MCF 10A (cell line): ENCODE measurements at places on chromosomes 13 and 19.

GRCh38 chr13:49308097-49308875 is 60.6 kb downstream of the CDADC1 start:
- no peak for DNase-seq

- peak; percentile 61 for DNase-seq
Observed at GRCh38 chr13:67549331-67549730, 319.2 kb upstream of the PCDH9 start.

GRCh38 chr13:35882722-35883497 is 248.3 kb downstream of the DCLK1 start:
- peak; percentile 6 for DNase-seq

DNA sequence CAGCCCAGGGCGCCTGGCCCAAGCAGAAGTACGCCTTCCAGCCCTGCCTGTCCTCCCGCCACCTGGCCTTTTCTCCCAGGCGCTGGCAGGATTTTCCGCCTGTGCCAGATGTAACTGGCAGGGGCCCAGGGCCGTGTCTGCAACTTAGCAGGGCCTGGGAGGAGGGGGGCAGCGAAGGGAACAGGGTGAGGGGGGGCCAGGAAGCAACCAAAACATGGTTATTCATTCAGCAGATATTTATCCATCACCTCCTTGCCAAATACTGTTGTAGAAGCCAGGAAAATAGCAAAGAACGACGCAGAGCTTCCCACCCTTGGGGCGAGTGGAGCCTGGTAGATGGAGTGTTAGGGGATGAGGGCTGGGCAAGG is 5.6 kb downstream of the TLE6 start:
- DNase-seq = peak; percentile 90

DNA sequence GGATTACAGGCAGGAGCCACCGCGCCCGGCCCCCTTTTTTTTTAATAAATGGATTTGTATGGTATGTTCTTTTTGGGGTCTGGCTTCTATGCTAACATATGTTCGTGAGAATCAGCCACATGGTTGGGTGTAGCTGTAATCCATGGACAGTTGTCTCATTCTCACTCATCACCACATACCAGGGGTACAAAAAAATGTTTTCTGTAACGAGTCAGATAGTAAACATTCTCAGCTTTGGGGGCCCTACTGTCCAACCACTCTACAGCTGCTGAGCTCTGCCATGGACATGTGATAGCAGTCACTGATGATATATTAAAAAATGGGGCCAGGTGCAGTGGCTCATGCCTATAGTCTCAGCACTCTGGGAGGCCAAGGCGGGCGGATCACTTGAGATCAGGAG is 5.1 kb upstream of the RETN start:
- DNase-seq = no peak

- peak; percentile 80 for DNase-seq
Observed at GRCh38 chr19:2648528-2648937, 54.0 kb downstream of the GNG7 start.

- no peak for DNase-seq
Observed at GRCh38 chr13:90999401-90999800, 348.1 kb upstream of the MIR17HG start.

- no peak for DNase-seq
Observed at GRCh38 chr19:38615007-38615581, 2.7 kb downstream of the MAP4K1 start.

DNA sequence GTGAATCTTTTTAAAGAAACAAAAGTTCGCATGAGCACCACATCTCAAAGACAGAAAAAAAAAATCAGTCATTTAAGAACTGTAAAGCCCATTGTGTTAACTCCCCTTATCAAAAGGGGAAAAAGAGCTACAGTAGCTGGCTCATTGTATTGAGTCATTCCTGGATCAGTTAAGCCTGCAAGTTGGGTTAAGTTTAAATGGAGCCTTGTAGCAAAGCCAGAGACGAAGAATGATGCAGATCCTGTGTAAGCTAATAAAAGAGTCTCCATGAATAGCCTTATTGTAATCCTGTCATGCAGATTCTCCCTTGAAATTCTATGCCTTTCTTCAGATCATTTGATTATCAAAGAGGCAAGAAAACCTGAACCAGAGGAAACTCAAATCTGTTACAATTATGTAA is 83.8 kb downstream of the CRYL1 start:
- no peak for DNase-seq

- DNase-seq = peak; percentile 52
Observed at GRCh38 chr13:105804561-105805190, 730.8 kb downstream of the EFNB2 start.

DNA sequence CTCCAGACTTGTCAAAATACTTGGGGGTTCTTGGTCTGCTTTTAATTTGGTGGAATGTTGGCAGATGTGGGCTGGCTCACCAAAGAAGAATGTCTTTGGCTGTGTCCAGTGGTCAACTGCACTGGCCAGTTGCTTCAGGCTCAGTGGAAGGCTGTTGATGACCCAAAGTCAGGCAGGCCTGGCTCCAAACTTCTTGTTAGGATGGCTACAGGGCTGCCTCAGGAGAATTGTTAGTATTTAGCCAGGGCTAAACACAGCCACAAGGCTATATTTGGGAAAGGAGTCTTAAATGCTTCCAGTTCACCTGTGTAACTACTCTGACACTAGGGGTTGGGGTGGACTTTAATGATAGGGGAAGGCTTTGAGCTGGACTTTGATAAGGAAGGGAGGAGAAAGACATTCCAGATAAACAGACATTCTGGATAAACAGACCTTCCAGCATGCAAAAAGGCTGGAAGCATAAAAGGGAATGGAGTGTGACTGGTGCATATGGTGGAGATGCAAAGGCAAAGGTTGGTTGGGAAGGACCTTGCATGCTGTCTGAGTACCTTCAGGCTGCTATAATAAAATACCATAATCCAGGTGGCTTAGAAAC is 116.8 kb downstream of the FOXO1 start:
- DNase-seq = no peak

DNA sequence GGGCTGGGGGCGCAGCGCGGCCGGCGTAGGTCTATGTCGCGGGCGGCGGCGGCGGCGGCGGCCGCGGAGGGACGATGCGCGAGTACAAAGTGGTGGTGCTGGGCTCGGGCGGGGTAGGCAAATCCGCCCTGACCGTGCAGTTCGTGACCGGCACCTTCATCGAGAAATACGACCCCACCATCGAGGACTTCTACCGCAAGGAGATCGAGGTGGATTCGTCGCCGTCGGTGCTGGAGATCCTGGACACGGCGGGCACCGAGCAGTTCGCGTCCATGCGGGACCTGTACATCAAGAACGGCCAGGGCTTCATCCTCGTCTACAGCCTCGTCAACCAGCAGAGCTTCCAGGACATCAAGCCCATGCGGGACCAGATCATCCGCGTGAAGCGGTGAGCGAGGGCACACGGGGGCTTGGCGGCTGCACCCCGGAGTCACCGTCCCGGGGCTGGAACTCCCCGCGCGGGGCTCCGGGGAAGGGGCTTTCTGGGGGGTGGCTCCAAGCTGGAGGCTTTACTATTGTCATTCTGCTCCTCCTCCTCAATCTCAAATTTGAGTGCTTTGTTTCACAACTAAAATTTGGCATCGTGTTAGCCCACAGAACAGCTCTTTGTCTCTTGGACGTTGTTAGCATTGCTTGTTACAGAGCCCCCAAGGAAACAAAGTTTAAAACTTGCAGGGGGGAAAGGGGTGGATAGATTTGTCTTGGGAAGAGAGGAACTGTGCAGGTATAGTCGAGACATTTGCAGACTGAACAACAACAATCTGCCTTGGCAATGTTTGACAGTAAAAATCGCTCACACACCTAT is 630 bp downstream of the RAP2A start:
- DNase-seq = peak; percentile 56

DNA sequence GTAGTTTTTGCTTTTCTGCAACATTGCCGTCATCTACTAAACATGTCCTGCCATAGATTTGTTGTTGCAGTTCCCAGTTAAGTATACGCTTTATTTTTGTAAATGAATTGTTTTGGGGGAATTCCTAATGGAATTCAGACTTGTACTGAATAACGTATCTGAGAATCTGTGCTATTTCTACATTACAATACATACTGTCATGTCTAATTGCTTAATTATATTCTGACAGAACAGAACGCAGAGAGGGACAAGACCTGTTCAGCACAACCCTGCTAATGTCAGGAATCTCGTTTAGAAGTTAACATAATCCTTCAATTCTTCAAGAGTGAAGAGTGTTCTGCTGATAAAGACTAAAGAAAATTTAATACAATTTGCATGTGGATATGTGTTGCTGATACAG is 861.1 kb upstream of the KLHL1 start:
- no peak for DNase-seq

DNA sequence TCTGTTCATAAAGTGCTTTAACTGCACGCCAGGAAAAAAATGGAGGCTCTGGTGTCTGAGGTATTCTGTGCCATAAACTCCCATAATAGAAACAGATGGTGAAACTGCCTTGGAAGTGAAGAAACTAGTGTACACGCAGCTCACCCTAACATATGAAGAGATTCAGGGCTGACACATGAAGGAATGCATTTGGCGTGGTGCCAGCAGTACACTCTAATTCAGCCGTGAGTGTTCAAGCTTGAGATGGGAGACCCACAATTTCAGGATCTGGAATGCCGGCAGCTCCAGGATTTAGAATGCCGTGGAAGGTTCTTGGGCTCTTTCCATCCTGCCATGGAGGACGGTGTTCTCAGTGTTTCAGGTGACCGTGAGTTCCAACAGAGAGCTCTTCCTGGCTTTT is 478.4 kb downstream of the TSHZ3 start:
- DNase-seq = no peak

- DNase-seq = no peak
Observed at GRCh38 chr19:7863157-7863970, 10.8 kb downstream of the PRR36 start.

GRCh38 chr13:37491661-37492060 is 106.9 kb downstream of the POSTN start:
- no peak for DNase-seq

DNA sequence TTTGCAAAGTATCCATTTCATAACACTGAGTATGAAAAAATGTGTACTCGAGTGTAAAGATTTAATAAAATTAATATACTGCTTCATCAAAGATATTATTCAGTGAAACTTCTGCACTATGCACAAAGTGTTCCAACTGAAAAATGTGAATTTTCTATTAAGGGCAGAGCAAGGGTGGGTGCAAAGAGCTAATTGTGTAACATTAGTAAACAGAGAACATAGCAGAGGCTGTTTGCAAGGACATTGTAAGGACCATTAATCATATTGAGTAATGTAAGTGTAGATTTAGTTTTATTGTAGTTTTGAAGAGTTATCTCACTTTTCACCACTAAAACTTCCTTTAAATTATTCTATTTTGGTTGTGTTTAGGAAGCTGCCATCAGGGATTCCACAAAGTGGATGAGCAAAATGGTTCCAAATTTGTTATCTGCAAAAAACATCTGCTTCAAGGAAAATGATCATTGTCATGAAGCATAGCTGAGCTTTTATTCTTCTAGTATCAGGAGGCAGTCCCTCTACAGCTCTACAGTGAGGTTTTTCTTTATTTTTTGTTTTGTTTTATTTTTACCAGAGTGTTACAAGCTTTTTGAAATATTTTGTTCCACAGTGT is 1375.4 kb downstream of the SLITRK1 start:
- no peak for DNase-seq

DNA sequence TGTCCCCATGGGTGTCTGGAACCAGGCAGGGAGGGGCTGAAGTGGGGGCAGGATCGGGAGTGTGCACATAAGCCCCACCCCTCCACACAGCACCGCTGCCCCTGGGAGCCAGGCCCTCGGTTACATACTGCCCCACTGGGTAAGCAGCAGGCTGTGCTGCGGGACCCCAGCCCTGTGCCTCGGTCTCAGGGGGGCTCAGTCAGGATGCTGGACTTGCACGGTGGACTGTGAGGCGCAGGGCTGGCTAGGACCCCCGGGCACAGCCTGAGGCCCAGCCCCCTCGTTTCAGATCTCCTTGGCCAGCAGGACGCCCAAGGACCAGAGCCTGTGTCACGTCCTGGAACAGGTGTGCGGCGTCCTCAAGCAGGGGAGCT is 16.3 kb downstream of the MPND start:
- no peak for DNase-seq

- DNase-seq = no peak
Observed at GRCh38 chr19:46880431-46880830, 19.6 kb downstream of the ARHGAP35 start.
